NCI-H187 (cell line): ENCODE measurements at places on chromosomes 5 and 9.

DNA sequence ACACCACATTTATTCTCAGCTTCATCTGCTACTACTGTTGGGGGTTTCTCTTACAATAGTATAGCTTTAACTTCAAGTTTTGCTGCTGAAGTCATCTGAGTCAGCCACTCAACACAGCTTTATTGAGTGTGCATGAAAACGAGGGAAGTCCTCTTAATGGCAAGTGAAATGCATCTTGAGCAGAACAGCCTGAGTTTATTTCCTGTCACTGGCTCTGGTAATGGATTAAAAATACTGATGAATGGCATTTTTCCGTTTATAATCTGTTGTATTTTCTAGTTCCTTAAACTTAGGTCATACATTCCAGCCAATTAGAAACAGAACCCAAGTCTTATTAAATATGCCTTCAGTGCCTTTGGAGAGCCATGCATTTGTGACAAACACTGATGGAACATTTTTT lies 238.6 kb downstream of the SLF1 start:
- DNase-seq = no peak

DNA sequence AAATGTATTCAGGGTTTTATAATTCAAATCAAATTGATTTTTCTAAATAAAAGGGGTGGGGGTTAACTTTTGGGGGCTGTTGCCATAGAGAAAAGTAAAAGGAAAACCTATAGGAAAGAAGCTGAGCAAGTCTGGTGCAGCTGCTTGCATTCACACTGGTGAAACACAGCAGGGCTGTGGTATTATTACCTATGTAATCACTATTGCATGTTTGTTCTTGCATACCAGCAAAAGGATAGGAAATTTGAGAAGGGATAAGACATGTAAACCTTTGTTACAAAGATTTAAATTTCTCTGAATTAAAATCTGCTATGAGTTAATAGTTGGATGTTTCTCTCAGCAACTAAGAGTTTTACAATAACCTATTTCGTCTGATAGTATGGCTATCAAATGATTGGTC lies 346.7 kb downstream of the EFNA5 start:
- DNase-seq = no peak

DNA sequence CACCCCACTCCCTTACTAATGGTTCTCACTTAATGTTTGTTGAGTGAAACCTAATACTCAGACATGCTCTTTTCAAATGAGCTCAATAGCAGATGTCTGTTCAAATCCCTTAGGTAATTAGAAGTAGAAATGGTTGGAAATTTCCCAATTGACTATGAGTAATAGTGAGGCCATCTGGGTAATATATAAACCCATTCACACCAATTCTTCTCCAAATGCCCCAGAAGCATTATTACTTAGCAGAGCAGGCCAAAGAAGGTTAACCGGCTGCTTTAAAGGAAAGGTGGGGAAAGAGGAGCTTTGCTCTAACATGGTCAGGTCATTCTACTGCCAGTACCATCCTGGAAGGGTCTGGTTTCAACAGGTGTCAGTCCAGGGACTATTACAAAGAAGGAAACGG lies 119.5 kb upstream of the MTAP start:
- DNase-seq = no peak

DNA sequence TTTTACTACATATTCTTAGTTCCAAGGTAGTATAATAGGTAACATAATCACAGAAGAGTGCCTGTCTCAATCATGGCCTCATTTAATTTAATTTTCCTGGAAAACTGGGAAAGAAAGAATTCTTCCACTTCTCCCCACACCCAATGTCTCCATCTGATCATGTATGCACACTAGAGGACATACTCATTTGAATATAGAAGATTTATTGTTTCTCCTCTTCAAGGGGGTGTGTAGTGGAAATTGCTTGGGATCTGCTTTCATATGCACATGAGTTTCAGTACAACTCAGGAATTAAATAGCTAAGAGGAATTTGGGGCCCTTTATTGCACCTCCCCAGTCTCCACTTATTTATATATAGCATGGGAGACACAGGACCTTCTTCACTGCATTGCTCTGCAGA lies 285.1 kb downstream of the SH3GL2 start:
- no peak for DNase-seq

DNA sequence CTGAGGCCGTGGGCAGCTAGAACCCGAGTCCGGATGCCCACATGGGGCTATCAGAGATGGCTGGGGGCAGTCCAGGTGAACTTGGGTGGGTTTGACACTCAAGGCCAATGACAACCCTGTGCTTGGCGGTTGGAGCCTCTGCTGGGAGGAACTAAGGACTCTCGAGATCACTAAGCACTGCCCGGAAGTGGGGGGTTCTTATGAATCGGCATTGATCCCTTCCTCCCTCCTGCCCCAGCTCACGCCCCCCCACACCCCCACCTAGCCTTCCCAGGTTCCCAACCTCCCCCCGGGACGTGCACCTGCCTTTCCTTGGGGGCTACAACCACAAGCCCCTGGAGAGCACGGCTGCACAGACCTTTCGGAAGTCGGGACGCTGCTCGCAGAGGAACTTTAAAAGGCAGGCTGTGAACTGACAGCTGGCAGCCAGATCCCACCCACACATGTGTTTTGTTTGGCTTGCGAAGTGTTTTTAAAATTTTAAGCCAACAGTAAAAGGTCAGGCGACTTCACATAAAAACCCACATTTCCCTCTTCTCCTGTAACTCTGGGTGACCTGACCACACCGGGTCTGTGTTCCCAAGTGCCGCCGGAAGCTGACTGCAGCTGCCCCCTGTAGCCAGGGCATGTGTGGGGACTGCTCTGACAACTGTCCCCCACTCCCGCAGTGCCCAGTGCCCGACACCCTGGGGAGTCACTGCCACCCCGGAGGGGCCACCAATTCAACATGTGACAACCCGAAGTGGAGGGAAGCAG lies 5.1 kb upstream of the RALGDS start:
- no peak for DNase-seq

DNA sequence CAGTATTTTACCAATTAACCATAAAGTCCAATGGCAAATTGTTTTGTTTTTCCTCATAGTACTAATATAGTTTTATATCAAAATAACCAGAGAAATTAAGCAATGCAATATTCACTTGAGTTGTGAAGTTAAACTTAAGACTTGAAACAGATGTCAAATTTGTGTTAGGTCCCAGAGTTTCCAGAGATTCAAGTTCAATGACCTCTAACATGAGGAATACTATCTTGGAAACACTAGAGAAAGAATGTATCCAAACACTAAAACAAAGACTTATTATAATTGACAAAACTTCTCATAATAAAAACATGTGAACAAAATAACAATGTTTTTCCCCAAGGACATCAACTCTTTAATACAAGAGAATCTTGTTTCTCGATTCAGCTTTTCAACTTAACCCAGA lies 18.0 kb downstream of the SUSD1 start:
- DNase-seq = no peak

GRCh38 chr9:132757016-132757415 lies 86.8 kb downstream of the GTF3C4 start:
- DNase-seq = no peak

- DNase-seq = peak; percentile 47
Measured at GRCh38 chr5:66828548-66829357, 232.6 kb downstream of the MAST4 start.

- DNase-seq = no peak
Measured at GRCh38 chr9:119523508-119523907, 154.3 kb upstream of the BRINP1 start.

- DNase-seq = no peak
Measured at GRCh38 chr5:170563824-170564567, 60.2 kb downstream of the KCNIP1 start.

GRCh38 chr5:19777363-19777762 lies 210.6 kb downstream of the CDH18 start:
- no peak for DNase-seq

- DNase-seq = no peak
Measured at GRCh38 chr5:61407706-61408270, 75.7 kb downstream of the ZSWIM6 start.

GRCh38 chr5:80591352-80591751 lies 21.3 kb upstream of the ANKRD34B start:
- no peak for DNase-seq

DNA sequence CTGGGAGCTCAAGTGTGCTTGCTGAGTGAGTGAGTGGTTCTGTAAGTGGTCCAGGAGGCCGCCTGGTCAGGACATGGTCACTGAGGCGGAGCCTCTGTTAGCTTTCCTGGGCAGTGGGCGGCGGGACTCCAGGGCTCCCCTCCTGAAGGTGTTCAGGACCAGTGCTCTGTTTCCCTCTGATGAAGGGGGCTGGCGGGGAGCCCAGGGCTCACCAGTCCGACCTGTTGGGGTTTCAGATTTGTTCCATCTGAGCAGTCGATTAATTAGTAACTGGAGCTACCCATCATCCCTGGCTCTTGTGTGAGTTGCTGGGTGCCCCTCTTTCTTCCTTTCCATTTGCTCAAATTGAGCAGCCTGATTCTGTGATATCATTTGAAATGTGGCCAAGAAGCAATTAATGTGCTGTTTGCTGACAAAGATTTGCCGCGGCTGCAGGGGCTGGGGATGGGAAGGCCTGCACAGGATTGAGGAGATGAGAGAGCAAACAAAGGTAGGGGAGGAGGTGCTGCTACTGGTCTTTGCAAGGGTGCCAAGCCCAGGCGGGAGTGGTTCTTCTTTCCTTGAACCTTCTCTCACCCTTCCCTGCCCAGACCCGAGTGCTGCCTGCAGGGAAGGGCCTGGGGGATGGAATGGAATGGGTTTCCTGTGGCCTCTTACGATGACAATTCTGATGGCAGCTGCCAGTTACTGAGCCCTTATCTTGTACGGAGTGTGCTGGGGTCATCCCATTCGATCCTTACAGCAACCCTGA lies 92.8 kb upstream of the PITX1 start:
- DNase-seq = no peak

GRCh38 chr5:66661149-66661548 lies 65.0 kb downstream of the MAST4 start:
- no peak for DNase-seq

GRCh38 chr5:169394371-169394770 lies 93.4 kb upstream of the SLIT3 start:
- no peak for DNase-seq
